ENCODE measurements at places on chromosomes 5 and 9.
A peak's percentile ranks its signal among the peaks of the same experiment; 100 is the strongest.

DNA sequence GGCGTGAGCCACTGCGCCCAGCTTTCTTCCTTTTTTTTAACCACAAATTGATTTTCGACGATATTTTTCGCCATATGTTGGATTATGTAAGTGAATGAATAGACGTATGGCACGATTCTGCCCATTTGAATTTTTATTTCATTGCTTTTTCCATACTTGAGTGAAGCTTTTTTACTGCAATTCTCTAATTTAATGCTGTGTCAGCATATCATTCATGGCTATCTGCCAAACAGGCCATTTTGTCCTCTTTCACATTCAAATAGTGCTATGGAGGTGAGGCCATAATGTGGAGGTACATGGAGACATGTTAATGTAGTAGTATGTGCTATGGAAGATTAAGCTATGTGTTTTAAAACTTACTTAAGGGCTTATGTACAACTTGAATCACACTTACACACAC lies 152.1 kb upstream of the TUSC1 start:
- no peak for DNase-seq

- peak; percentile 16 for DNase-seq
These were observed 457 bp downstream of the UGCG start for GRCh38 chr9:111896942-111897600.

DNA sequence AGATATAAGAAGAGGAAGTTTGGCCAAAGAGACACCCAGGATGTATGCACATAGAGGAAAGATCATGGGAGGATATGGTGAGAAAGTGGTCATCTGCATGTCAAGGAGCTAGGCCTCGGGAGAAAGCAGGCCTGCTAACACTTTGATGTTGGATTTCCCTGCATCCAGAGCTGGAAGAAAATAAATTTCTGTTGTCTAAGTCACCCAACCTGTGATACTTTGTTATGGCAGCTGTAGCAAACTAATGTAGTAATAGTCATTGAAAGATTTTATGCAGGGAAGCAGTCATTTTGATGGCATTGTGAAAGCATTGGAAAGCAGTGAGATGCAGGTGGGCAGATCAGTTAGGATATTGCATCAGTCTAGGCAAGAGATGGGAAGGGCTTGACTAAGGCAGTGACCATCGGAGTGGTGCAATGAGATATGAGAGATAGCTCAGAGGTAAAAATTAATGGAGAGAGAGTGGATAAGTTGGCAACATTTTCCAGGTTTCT lies 24.5 kb upstream of the FOCAD start:
- DNase-seq, result no peak

DNA sequence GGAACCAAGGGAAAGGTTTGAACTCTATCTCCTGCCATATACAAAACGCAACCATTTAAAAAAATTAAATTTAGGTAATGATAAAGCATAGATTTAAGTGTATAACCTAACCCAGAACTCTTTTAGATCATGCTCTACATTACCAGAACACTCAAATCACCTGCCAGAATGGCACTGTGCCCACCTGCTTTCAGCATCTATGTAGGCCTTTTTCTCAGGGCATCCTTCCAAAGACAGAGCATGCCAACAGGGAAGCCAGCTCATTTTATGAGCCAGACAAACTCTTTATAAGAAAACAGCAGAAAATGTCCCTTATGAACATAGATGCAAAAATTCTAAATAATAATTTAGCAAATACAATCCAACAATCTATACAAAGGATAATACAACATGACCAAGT lies 47.9 kb upstream of the SMAD5 start:
- DNase-seq, result no peak

DNA sequence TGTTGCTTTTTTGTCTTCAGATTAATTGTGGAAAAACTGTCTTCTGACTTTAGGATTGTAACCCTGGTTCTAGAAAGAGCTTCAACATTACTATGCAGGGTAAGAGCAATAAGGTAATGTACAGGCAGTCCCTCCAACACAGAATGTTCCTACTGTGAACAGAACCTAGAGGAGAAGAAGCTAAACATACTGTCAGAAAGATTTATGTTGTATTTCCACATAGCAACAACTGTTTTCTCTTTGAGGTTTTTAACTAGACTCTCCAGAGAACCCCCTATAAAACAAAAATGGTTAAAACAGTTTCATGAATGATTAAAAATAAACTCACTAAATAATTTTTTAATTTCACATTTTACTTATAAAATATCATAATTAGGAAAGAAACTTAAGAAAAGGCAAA lies 64.3 kb upstream of the NAA35 start:
- DNase-seq, result no peak

DNA sequence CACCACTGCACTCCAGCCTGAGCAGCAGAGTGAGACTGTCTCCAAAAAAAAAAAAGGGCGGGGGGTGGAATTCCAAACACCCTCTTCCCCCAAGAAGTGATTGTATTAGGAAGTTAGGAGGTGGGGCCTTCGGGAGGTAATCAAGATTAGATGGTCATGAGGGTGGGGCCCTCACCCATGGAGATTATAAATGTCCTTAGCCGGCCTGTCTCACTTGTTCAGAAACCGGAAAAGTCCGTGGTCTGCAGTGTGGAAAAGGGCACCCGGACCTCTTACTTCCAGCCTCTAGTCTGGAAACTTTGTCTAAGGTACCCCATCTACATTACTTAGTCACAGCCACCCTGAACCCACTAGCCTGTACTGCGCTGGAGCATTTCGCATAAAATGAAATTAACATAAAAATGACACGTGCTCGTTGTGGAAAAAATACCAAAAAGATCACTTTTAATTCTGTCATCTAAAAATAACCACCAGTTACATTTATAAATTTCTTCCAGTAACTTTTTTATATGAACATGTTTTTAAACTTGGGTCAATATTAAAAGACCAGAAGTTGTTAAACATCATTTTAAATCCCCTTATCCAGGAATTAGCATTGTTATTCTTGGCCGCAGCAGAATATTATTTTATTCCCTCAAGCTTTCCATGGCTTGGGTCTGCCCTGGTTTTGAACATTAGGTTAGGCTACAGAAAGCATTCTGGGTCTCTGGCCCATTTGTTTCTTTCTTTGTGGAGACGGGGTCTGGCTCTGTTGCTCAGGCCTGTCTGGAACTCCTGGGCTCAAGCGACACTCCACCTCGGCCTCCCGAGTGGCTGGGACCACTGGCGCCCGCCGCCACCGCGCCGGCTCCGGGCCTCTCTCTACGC lies 1.2 kb upstream of the CKS2 start:
- no peak for DNase-seq

DNA sequence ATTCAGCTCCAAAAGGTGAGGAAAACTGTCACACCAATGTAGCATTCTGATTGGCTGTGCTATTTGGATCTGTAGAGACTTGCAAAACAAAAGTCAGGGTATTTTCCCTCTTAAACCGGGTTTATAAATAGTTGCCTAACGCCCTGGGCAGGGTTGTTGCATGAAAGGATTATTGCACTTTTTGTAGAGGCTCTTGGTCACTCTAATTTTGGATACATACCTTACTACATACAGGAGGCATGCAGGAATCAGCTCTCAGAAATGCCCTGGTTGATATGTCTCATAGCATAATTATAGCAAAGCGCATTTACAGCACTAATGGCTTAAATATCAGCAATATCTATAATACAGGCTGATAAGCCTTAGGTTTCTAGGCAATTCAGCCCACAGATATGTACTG lies 200.0 kb upstream of the GDNF start:
- no peak for DNase-seq

DNA sequence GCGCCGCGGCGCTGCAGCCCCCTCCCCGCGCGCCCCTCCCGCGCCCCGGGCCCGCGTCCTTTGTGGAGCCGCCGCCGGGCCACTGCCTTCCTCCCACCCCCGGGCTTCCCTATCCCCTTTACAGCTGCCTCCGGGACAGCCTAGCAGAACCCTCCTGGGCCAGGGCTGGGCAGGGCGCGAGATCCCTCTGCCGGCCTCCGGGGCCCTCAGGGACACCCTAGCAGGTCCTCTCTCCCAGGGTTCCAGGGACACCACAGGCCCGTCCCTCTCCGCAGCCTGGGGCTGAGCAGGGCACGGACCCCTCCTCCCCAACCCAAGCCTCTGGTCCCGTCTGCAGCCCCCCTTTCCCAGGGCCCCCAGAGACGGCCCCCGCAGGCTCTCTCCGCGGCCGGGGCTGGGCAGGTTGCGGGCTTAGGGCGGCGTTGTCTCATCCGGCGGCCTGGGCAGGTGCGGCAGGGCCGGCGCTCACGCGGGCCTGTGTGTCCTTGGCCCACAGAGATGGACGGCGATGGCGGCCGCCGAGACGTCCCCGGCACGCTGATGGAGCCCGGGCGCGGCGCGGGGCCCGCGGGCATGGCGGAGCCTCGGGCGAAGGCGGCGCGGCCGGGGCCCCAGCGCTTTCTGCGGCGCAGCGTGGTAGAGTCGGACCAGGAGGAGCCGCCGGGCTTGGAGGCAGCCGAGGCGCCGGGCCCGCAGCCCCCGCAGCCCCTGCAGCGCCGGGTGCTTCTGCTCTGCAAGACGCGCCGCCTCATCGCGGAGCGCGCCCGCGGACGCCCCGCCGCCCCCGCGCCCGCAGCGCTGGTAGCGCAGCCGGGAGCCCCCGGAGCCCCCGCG lies 710 bp downstream of the WNK2 start:
- no peak for DNase-seq

DNA sequence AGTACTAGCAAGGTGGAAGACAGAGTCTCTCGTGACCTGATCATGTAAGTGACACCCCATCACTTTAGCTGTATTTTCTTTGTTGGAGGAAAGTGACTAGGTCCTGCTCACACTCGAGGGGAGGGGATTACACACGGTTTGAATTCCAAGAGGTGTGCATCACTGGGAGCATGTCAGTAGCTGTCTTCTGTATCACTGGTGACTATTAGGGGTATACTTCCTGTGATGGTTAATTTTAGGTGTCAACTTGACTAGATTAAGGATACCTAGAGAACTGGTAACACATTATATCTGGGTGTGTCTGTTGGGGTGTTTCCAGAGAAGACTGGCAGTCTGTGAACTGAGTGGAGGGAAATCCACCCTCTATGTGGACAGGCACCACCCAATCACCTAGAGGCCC lies 22.5 kb downstream of the FOXD1 start:
- DNase-seq, result no peak

- DNase-seq, result no peak
These were observed 79.8 kb downstream of the RICTOR start for GRCh38 chr5:38994324-38994927.

- DNase-seq, result no peak
These were observed 29.6 kb upstream of the OTULINL start for GRCh38 chr5:14552017-14552416.

DNA sequence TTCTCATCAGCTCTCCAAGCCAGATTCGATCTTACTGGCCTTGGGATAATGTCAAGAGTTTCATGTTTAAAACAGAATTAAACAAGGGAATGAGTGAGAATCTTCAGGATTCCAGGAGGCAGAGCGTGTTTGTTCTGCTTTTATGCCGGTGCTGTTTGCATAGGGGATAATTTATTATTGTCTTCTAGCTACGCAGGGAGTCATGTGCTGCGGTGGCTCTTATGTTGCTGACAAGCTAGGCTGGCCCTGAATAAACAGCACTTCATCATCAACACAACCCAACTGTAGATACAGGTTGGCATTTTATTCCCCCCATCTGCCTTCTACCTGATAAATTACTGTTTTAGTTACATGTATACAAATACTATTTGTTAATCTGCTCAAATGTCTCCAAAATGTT lies 47.1 kb upstream of the PCA3 start:
- no peak for DNase-seq

DNA sequence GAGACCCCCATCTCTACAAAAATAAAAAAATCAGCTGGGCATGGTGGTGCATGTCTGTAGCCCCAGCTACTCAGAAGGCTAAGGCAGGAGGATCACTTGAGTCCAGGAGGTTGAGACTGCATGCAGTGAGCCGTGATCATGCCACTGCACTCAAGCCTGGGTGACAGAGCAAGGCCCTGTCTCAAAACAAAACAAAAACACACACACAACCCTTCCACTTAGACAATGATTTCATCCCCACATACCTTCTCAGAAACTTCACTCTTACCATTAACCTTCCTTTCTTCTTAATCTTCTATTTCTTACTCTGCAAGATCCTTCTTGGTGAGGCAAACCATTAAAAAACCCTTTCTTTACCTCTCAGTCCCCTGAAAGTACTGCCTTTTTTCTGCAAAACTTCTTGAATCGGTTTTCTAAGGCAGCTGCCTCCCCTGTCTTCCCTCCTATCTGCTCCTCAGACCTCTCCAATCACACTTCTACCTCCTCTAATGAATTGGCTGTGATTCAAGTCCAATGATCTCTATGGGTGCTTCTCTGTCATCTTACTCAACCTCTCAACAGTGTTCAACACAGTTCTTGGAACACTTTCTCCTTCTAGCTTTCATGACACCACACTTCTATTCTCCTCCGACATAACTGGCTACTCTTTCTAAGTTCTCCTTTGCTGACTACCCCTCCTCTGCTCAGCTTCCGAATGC lies 47.3 kb downstream of the PFDN1 start:
- no peak for DNase-seq

- DNase-seq, result no peak
These were observed 8.8 kb downstream of the ATP10B start for GRCh38 chr5:160843240-160843639.

GRCh38 chr5:156295431-156295830 lies 31.5 kb upstream of the SGCD start:
- no peak for DNase-seq

DNA sequence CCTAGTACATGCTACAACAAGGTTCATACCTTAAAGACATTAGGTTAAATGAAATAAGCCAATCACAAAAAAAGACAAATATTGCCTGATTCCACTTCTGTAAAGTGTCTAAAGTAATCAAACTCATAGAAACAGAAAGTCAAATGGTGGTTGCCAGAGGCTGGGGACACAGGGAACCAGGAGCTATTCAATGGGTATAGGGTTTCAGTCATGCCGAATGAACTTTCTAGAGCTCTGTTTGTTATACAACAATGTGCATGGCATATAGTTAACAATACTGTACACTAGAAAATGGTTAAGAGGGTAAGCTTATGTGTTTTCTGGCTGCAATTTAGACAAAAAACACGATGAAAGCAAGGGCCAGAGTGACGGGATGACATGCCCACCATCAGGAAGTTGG lies 70.8 kb upstream of the EGFLAM start:
- no peak for DNase-seq

GRCh38 chr9:133346021-133346785 lies 1.7 kb downstream of the MED22 start:
- no peak for DNase-seq

DNA sequence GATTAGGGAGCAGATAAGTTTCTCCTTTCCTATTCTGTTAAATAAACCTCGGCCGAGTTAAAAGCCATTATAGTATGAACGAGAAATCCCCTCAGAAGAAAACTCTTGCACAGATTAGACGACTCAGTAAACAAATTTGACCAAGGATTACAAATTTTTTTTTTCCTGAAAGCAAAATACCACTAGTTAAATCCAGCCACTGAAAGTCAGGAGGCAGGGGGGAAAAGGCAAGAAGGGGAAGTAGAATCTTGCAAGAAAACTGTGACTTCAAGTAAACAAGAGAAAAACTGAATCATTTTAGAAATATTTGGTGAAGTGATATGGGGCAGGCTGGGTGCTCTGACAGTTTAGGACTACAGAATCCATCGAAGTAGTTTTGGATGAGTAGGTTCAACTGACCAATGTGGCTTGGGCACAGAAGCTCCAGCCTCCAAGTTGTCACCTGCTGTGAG lies 251.0 kb downstream of the DENND1A start:
- no peak for DNase-seq

Measured in activated CD8-positive, alpha-beta memory T cell treated with anti-CD3 and anti-CD28 coated beads for 4 hours (primary cell).